Immature natural killer cell (primary cell): ENCODE measurements at places on chromosomes 1 and 21.

GRCh38 chr1:182032251-182032650 lies 29.3 kb downstream of the ZNF648 start:
- DNase-seq = no peak
- no peak overlapping the region for H3K27ac ChIP-seq
- H3K27me3 ChIP-seq = peaks cover 2% of the 10 kb centered on the region

DNA sequence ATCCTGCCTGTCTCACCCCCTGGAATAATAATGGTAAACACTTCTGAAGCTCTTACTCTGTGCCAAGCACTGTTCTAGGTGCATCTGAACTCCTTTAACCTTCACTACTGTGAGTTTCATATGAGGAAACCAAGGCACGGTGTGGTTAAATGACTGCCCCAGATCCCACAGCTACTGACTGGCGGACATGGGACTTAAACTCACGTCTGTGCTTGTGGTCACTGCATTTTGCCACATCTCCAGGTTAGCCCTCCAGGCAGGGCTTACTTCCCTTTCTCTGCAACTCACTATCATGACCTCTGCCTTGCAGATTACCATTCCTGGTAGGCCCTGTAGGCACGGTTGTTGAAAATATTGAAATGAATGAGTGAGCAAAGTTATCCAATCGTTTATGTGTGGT lies 83.4 kb downstream of the ADSS2 start:
- peaks cover 5% of the 10 kb centered on the region for H3K27me3 ChIP-seq
- no peaks in the 10 kb centered on the region for H3K36me3 ChIP-seq
- no peak overlapping the region for H3K4me3 ChIP-seq
- H3K27ac ChIP-seq = no peak overlapping the region
- no peaks in the 10 kb centered on the region for H3K4me1 ChIP-seq

DNA sequence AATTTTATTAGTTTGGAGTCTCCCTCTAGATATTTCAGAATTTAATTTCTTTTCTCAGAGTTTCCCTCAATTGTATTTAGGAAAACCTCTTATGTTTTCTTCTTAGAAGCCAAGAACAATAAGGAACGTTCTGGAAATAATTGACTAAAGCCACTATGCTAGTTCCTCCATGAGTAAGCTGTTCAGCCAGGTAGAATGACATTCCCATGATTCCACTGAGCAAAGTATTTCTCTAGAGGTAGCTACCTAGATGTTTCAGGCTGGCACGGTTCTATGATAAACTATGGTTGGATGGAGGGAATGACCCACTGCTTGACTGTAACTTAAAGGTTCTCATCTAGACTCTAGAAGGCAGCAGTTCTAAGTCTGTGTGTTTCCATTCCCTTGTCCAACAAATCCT lies 62.4 kb downstream of the CLDN17 start:
- H3K27me3 ChIP-seq = no peaks in the 10 kb centered on the region
- H3K27ac ChIP-seq = no peak overlapping the region
- no peak overlapping the region for H3K4me3 ChIP-seq
- H3K36me3 ChIP-seq = no peaks in the 10 kb centered on the region

DNA sequence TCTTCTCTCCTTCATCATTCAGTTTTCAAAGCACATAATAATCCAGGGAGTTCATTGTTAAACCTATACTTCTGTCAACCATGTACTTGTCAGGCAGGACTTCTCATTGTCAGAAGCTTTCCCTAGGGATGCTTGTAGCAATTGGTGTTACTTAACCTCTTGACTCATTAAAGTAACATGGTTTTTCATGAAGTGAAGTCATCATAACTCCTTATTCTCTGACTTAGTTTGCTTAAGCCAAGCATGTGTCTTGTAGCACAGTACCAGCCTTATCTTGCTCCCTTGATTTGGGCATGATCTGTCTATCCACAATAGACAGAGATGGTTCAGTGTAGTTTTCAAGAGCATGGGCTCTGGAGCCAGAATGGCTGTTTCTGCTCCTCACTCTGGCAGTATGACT lies 45.3 kb downstream of the LRIG2 start:
- H3K27ac ChIP-seq = peak overlapping the region; percentile 6
- H3K27me3 ChIP-seq = peaks cover 1% of the 10 kb centered on the region
- no peak for DNase-seq
- peaks cover 46% of the 10 kb centered on the region for H3K36me3 ChIP-seq
